Upper lobe of left lung (tissue), 6 donors: ENCODE measurements at places on chromosomes 4 and X. TPM values are rescaled to one million over a fixed set of nuclear protein-coding genes. Genes with fewer than 3 reads are reported as not detected.

DNA sequence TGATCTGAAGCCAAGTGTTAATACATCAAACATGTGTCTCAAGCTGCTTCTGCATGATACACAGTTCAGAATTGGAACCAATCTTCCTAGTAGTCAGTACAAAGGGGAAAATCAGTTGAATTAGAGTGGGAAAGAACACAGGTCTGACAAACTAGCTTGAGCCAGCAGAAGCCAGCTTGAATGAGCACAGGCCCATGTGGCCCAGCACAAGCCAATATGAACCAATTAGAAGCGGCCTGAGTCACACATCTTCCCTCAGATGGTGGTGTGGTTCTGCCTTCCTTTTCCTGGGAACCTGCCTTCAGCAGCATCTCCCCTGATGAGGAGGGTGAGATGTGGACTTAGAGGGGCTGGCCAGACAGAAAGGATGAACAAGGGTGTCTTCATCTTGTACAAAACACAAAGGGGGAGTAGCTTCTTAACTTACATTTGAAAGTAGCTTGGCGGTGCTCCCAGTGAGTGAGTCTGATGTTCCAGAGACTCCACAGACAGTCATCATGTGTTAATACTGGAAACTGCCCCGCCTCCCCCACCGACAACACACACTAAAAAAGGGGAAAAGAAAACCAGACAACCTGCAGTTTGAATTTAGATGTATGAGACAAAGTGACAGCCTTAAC, 72.0 kb downstream of the FRMPD4 start:
- H3K36me3 ChIP-seq = no peaks in the 10 kb centered on the region
- no peaks in the 10 kb centered on the region for H3K4me1 ChIP-seq
- no peak overlapping the region for H3K27ac ChIP-seq
- no peak overlapping the region for H3K4me3 ChIP-seq

GRCh38 chr4:161442921-161443320, 720.9 kb downstream of the FSTL5 start:
- no peaks in the 10 kb centered on the region for H3K4me1 ChIP-seq
- no peak overlapping the region for H3K4me3 ChIP-seq
- no peaks in the 10 kb centered on the region for H3K27me3 ChIP-seq
- no peak overlapping the region for H3K27ac ChIP-seq

GRCh38 chr4:39066371-39066770, 4.3 kb downstream of the KLHL5 start:
- H3K27ac ChIP-seq = no peak overlapping the region
- H3K36me3 ChIP-seq = no peaks in the 10 kb centered on the region
- no peak overlapping the region for H3K4me3 ChIP-seq
- DNase-seq = no peak

GRCh38 chr4:7016512-7016911, 26.7 kb upstream of the TADA2B start:
- H3K4me1 ChIP-seq = no peaks in the 10 kb centered on the region
- peaks cover 89% of the 10 kb centered on the region for H3K36me3 ChIP-seq
- no peaks in the 10 kb centered on the region for H3K27me3 ChIP-seq

DNA sequence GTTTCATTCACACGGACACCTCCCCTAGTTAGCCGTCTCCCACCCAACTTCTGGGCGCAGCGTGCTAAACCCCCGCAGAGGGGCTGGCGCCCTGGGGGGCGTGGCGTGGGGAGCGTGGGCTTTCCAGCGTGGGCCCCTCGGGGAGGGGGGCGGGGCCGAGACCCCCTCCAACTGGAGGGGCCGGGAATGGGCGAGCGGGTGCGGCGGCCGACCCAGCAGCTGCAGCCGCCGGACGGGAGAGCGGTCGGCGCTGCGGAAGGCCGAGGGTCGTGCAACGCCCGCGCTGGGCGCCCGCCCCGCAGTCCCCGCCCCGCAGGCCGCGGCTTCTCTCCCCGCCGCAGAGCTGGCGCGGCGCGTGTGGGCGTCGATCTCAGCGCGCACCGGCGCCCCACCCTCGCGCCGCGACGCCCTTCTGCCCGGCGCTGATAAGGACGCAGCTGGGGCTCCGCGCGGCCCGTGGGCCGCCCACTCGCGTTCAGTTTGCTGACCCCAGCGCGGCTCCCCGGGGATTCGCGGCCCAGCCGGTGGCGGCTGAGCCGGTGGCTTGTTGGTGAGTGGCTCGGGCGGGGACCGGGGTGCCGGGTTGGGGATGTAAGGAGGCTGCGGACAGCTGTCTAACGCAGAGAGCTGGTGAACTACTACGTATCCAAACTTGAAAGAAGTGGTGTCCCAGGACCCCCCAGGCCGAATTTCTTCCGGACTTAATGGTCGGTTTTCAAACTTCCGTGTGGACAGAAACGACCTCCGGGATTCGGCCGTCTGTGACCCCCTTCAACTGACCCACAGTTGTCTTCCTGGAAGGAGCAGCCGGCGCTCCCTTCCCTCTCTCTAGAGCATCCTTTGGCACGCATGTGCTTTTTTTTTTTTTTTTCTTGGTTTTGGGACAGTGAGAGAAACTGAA, 1.5 kb downstream of the FHDC1 start:
- H3K36me3 ChIP-seq = no peaks in the 10 kb centered on the region
- H3K27me3 ChIP-seq = peaks cover 3% of the 10 kb centered on the region
- peaks cover 29% of the 10 kb centered on the region for H3K4me1 ChIP-seq
- peak overlapping the region; percentile 80 for H3K4me3 ChIP-seq
- H3K27ac ChIP-seq = peak overlapping the region; percentile 80

GRCh38 chrX:71118985-71119535, 664 bp downstream of the MED12 start:
- peaks cover 28% of the 10 kb centered on the region for H3K36me3 ChIP-seq
- H3K27ac ChIP-seq = peak overlapping the region; percentile 91
- peak overlapping the region; percentile 74 for H3K4me3 ChIP-seq
- no peaks in the 10 kb centered on the region for H3K4me1 ChIP-seq
- H3K27me3 ChIP-seq = no peaks in the 10 kb centered on the region
- no peak for DNase-seq

DNA sequence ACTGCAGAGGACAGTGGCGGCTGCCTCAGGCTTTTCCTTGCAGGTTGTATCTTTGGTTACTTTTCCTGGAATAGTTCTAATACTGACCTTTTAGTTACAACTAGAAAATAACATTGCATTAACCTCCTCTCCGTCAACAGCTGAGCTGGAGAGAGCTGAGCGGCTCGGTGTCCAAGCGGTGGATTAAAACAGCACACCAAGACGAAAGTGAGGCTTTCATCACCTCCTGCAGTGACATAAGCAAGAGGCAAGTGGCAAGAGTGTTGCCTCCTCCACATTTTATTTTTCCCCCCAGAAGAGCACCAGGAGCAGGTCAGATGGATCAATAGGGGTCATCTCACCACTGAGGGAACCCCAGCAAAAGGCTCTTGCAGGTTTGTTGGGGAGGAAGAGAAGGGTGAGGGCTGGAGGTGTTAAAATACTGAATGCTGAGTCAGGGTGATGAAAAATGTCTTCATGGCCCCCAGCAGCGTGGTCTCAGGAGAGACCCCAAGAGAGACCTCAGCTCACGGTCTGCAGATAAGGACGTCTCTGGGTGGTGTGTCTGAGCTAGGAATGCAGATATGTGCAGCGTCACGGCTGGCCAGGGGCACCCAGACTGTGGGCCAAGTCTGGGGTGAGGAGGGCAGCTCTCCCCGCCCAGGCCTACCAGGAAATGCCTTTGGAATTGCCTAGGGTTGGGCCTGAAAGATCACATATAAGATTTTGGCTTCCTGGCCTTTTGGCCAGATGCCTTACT, 50.3 kb downstream of the CASP3 start:
- no peaks in the 10 kb centered on the region for H3K36me3 ChIP-seq
- H3K4me3 ChIP-seq = no peak overlapping the region
- peak; percentile 41 for DNase-seq
- H3K27me3 ChIP-seq = no peaks in the 10 kb centered on the region

- DNase-seq = no peak
- no peaks in the 10 kb centered on the region for H3K4me1 ChIP-seq
- no peak overlapping the region for H3K4me3 ChIP-seq
- H3K27ac ChIP-seq = no peak overlapping the region
- H3K27me3 ChIP-seq = no peaks in the 10 kb centered on the region
- H3K36me3 ChIP-seq = no peaks in the 10 kb centered on the region
Observed at GRCh38 chr4:98739751-98740150, 81.3 kb upstream of the TSPAN5 start.

DNA sequence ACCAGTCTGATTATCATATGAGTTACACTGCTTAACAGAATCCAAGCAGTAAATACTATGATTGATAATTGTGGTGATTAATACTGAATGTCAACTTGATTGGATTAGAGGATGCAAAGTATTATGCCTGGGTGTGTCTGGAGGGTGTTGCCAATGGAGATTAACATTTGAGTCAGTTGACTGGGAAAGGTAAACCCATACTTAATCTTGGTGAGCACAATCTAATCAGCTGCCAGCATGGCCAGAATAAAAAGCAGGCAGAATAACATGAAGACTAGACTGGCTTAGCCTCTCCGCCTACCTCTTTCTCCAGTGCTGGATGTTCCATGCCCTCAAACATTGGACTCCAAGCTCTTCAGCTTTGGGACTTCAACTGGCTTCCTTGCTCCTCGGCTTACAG, 961.3 kb downstream of the ADGRL3 start:
- H3K27ac ChIP-seq = no peak overlapping the region
- DNase-seq = no peak
- H3K36me3 ChIP-seq = no peaks in the 10 kb centered on the region
- H3K27me3 ChIP-seq = no peaks in the 10 kb centered on the region

GRCh38 chrX:64842492-64842891, 133.8 kb downstream of the ZC4H2 start:
- H3K4me3 ChIP-seq = no peak overlapping the region
- no peaks in the 10 kb centered on the region for H3K4me1 ChIP-seq
- no peak overlapping the region for H3K27ac ChIP-seq
- H3K36me3 ChIP-seq = no peaks in the 10 kb centered on the region
- DNase-seq = no peak
- no peaks in the 10 kb centered on the region for H3K27me3 ChIP-seq

The KCNIP4 gene
- not detected for total RNA-seq

The MAGEB10 gene
- total RNA-seq = not detected

The CYP2U1 gene
- 5.7 TPM for total RNA-seq

The OTUD6A gene
- not detected for total RNA-seq

The PRR32 gene
- not detected for total RNA-seq

The SMIM10L2A gene
- 4.3 TPM for total RNA-seq

The NAP1L3 gene
- 0.67 TPM for total RNA-seq

The NLRP2B gene
- total RNA-seq = not detected

The DDIT4L gene
- total RNA-seq = 0.46 TPM

The CCDC110 gene
- total RNA-seq = 0.63 TPM

The GPR143 gene
- total RNA-seq = 0.84 TPM

The COX7B2 gene
- total RNA-seq = not detected

The GATA1 gene
- total RNA-seq = not detected

The ANXA3 gene
- total RNA-seq = 161 TPM
